Cardiac muscle cell (in vitro differentiated cells and primary cell): ENCODE measurements at places on chromosomes 7 and 10. TPM values are rescaled to one million over a fixed set of nuclear protein-coding genes. Genes with fewer than 3 reads are reported as not detected.

DNA sequence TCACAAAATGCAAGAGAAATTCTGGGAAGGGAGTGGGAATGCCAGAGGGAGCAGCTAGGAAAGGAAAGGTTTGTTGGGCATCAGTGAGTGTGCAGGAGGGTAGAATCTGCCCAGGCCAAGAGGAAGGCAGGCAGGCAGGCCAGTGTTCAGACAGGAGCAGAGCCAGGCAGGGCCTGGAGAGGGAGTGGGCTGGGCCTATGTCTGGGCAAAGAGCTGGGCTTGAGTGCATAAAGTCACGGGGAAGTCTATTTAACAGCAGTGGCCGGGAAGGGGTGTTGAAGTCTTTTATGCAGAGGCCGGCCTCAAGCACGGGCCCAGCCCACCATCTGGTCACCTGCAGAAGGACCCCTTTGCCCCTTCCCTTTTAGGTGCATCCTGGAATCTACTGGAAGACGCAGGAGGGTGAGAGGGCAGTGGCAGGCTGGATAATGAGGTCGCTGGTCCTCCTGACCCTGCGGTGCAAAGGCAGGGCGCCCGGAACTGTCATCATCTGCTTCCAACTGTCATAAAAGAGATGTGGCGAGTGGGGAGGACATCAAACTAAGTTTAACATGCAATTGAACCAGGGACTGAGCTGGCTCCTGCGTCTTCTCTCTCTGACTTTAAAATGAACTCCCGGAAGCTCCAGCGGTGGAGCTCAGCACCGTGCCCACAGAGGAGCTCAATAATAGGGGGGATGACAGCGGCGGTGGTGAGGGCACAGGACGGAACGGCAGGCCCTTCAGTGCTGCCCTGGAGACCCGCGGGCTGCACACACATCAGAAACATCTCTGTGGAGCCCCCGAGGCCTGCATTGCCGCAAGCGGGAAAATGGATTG is 29.5 kb downstream of the CARD11 start:
- no peak overlapping the region for H3K27ac ChIP-seq
- H3K36me3 ChIP-seq, result no peaks in the 10 kb centered on the region
- H3K4me3 ChIP-seq, result no peak overlapping the region
- no peak for DNase-seq

GRCh38 chr10:90306187-90306586 is 551.7 kb downstream of the HTR7 start:
- DNase-seq, result peak; percentile 89
- H3K4me3 ChIP-seq, result no peak overlapping the region
- H3K36me3 ChIP-seq, result no peaks in the 10 kb centered on the region
- H3K27ac ChIP-seq, result no peak overlapping the region
- no peaks in the 10 kb centered on the region for H3K4me1 ChIP-seq

DNA sequence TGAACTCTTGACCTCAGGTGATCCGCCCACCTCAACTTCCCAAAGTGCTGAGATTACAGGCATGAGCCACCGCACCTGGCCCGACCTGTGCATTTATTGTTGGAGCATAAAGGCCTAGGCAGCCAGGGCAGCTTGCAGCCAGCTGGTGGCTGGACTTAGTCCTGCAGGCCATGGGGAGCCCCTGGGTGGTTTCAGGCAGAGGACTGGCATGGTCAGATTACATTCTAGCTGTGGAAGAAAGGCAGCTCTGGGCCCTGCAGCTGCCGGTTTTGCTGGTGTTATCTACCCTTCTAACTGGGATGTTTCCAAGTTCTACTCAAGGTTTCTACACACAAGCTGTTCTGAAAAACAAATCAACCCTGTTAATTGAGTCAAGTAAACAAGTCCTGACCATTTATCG is 22.7 kb upstream of the MKRN1 start:
- peak overlapping the region; percentile 20 for H3K27ac ChIP-seq
- no peaks in the 10 kb centered on the region for H3K36me3 ChIP-seq
- no peak for DNase-seq
- no peaks in the 10 kb centered on the region for H3K27me3 ChIP-seq
- no peak overlapping the region for H3K4me3 ChIP-seq

- no peaks in the 10 kb centered on the region for H3K27me3 ChIP-seq
- DNase-seq, result no peak
- H3K27ac ChIP-seq, result no peak overlapping the region
- H3K36me3 ChIP-seq, result no peaks in the 10 kb centered on the region
- H3K4me3 ChIP-seq, result no peak overlapping the region
- no peaks in the 10 kb centered on the region for H3K4me1 ChIP-seq
These were observed 39.9 kb upstream of the TMEM229A start for GRCh38 chr7:124072603-124073309.

- no peaks in the 10 kb centered on the region for H3K27me3 ChIP-seq
- no peaks in the 10 kb centered on the region for H3K36me3 ChIP-seq
- no peaks in the 10 kb centered on the region for H3K4me1 ChIP-seq
- no peak overlapping the region for H3K4me3 ChIP-seq
- no peak for DNase-seq
- H3K27ac ChIP-seq, result no peak overlapping the region
These were observed 107.4 kb downstream of the ACTR3B start for GRCh38 chr7:152866791-152867501.

- no peaks in the 10 kb centered on the region for H3K27me3 ChIP-seq
- no peak overlapping the region for H3K4me3 ChIP-seq
- no peaks in the 10 kb centered on the region for H3K4me1 ChIP-seq
- no peak for DNase-seq
These were observed 28.4 kb downstream of the ARHGAP22 start for GRCh38 chr10:48576501-48576900.

Gene ADAMTS14
- total RNA-seq, result 0.63 and 1.9 TPM in 2 replicates

Gene SYCE1
- not detected in 2 replicates for total RNA-seq
